ENCODE measurements at places on chromosomes 16 and 17.
A peak's percentile ranks its signal among the peaks of the same experiment; 100 is the strongest.

GRCh38 chr17:80457236-80457856 is 19.1 kb downstream of the NPTX1 start:
- no peak for DNase-seq

- no peak for DNase-seq
Measured at GRCh38 chr17:21360048-21360447, 16.1 kb upstream of the KCNJ12 start.

GRCh38 chr16:57620335-57621231 is 7.8 kb upstream of the ADGRG1 start:
- no peak for DNase-seq

GRCh38 chr16:79379095-79379494 is 221.4 kb downstream of the MAF start:
- DNase-seq = no peak

GRCh38 chr17:66727634-66728570 is 107.0 kb upstream of the CACNG5 start:
- no peak for DNase-seq

GRCh38 chr17:37177254-37177870 is 198.4 kb upstream of the C17orf78 start:
- DNase-seq = no peak

GRCh38 chr17:47902039-47902744 is 6.2 kb downstream of the SP2 start:
- no peak for DNase-seq

DNA sequence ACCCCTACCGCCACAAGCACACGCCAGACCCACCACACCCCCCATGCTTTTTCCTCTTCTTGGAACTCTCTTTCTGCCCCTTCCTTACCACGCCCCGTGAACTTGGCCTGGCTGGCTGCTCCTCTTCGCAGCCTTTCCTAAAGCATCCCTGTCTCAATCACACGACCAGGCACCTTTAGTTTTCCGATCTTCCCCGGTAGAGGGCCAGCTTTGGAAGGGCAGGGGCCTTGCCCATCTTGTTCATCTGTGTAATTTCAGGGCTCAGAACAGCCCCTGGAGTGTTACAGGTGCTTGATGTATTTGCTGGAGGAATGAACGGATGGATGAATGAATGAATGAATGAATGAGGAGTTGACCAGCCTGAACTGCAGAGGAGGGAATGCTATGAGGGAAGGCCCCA is 3.7 kb downstream of the SPPL2C start:
- no peak for DNase-seq

DNA sequence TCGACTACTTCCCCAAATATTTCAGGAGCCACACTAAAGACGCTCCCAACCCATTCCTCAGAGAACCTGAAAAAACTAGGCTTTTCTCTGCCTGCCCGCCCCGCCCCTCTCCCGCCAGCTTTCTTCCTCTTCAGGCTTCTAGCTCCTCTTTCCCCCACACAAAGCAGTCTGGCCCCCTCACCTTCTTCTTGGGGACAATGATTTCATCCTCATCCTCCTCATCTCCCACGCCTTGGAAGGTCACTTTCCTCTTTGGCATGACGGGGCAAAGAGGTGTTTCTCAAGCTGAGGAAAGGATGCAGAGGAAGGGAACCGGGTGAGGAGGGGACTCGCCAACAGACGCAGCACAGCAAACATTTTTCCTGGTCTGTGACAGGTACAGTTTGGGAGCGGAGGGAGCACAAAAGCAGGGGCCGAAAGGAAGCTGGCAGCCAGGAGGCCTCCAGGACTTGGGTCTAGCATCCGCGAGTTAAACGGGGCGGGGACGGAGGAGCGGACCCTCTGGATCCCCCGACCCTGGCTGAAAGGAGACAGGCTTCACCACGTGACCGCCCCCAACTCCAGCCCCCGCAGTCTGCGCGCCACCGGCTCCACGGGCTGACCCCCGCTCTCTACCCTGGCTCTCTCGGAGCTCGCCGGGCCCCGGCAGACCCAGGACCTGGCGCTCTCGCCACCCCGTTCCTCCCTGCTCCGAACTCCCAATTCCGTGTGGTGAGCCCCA is 525 bp downstream of the CD2BP2 start:
- DNase-seq = no peak

GRCh38 chr17:6567528-6568183 is 11.3 kb upstream of the PITPNM3 start:
- no peak for DNase-seq

GRCh38 chr16:66324815-66325515 is 41.5 kb upstream of the CDH5 start:
- no peak for DNase-seq

GRCh38 chr16:8950580-8951077 is 13.1 kb downstream of the USP7 start:
- DNase-seq = no peak

GRCh38 chr16:55264949-55265348 is 59.1 kb upstream of the IRX6 start:
- DNase-seq = no peak

DNA sequence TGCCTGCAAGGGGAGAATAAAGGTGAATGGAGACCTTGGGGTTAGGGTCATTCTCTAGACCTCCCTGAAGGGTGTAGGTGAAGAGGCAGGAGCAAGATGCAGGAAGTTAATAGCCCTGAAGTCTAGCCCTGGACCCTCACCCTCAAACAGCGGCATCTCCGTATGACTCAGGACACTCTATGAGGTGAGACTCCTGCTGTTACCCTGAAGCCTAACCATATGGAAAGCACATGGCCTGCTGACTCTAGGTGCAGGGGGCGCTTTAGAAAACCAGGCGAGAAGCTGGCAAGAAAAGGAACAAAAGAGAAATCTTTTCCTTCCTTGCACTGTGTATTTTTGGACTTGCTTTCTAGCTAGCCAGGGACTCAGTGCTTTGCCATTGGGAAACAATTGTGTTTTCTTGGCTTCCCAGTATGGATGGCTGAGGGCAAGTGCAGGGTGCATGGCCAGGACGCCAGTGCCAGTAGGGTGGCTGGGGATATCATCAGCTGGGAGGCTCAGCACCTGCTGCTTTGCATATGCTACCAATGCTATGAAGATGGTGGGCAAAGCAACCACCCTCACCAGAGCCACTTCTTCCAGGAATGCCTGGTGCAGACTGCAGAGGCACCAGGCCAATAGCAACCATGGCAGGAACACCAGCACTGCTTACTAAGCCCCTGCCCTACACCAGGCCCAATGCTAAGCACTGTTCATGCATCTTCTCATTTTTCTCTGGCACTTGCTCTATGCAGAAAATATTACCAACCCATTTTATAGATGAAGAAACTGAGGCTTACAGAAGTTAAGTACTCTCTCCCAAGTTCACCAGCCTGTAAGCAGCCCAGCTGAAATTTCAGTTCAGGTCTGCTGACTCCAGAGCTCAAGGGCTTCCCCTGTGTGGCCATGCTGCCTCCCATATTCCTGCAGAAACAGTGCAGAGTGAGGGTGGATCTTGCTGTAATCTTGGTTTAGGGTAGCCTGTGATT is 425.1 kb downstream of the SLC39A11 start:
- no peak for DNase-seq

- DNase-seq = peak; percentile 4
Measured at GRCh38 chr17:64218066-64218465, 45.0 kb downstream of the TEX2 start.

- no peak for DNase-seq
Measured at GRCh38 chr17:17751489-17752088, 70.3 kb downstream of the RAI1 start.

GRCh38 chr17:5911919-5912318 is 158.3 kb upstream of the WSCD1 start:
- DNase-seq = no peak

GRCh38 chr17:18961634-18962493 is 9.9 kb downstream of the SLC5A10 start:
- no peak for DNase-seq

- DNase-seq = no peak
Measured at GRCh38 chr16:83004868-83005652, 378.3 kb downstream of the CDH13 start.

GRCh38 chr17:29617481-29618271 is 5.0 kb downstream of the CORO6 start:
- DNase-seq = peak; percentile 71

- peak; percentile 60 for DNase-seq
Measured at GRCh38 chr17:980406-981291, 1.1 kb upstream of the NXN start.

DNA sequence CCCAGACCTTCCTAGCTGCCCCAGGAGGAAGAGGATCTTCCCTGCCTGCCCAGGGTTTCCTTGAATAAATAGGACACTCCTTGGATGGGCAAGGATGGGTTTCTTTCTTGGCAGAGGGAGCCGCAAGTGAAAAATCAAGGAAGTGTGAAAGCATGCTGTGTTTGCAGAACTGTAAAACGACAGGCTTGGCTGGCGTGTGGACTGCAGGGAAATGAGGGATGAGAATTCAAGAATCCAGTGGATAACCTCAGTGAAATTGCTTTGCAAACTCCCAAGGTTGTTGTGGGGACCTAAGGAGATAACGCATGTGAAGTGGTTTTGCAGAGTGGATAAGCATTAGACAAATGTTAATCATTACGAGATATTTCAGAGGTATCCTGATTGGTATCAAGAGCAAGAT is 20.4 kb downstream of the GPR139 start:
- DNase-seq = no peak

GRCh38 chr16:67666559-67667452 is at the start of the genes C16orf86 and ENKD1:
TSS of gene C16orf86 (plus strand) at chr16:67666814. CDS start at chr16:67666971, 157 bp downstream.
TSS of gene ENKD1 (minus strand) at chr16:67666750. CDS start at chr16:67666442, 308 bp downstream.
- peak; percentile 56 for DNase-seq

GRCh38 chr16:10138881-10139280 is 43.3 kb downstream of the GRIN2A start:
- DNase-seq = no peak

DNA sequence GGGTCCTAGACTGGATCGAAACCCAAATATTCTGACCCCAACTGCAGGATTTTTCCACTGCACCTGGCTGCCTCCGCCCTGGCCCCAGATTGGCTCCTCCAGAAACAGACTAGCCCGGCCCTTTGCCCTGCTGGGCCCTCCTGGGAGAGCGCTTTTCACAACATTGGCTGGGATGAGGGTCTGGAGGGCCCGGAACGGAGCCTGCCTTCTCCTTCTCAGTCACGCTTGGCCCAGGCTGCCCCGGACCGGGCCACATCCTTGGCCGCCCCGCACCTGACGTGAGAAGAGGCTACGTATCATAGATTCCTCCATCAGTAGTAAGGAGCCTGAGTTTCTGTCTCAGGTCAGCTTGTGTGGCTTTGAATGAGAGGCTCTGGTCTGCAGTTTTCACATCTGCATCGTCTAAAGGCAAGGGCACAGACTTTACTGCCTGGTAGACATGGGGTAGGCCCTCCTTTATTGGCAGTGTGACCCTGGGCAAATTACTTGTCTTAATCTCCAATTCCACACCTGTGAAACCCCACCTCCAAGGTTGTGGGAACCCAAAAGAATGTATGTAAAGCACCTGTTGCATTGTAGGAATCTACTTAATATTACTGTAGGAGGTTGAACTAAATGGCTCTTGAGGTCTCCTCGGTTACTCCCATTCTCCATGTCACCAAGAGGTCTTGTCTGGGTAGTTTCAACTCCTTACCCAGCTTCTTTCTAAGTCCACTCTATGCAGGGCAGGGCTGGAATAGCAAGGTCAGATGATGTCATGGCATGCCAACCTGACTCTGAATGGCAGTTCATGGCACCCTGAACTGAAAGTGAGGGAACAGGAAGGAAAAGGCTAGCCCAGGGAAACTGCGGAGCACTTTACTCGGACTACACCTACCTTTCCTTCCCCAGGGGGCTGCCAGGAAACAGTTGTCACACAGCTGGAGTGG is 661 bp downstream of the LRRC3C start:
- no peak for DNase-seq

GRCh38 chr17:32551186-32551955 is 64.6 kb downstream of the CDK5R1 start:
- DNase-seq = no peak

- no peak for DNase-seq
Measured at GRCh38 chr16:25157271-25157875, 45.8 kb downstream of the LCMT1 start.

DNA sequence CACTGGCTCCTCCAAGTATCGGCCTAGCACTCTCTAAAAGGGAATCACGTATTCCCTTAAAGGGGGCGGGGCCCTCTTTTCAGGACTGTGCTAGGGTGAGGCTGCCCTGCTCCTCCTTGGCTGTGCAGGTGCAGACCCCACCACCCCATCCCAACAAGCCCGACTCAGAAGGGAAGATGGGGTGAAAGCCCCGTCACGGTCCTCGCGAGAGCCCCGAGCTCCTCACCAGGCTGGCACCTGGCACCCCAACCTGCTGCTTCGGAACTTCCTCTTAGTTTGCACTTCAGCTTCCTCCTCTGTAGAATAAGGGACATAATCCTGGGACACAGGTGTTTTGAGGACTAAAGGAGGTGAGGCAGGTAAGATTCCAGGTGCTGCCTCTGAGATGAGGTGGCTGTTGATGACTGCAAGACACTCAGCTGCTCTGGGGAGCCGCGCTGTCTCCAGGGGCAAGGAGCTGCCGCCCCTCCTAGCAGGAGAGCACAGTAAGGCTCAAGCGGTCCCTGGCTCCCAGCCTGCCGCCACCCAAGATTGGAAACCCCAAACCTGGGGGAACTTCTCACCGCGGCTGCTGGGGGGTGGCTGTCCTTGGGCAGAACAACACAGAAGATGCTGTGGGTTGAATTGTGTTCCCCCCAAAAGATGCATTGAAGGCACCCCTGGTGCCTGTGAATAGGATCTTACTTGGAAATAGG is 88.8 kb downstream of the MGAT5B start:
- DNase-seq = no peak

DNA sequence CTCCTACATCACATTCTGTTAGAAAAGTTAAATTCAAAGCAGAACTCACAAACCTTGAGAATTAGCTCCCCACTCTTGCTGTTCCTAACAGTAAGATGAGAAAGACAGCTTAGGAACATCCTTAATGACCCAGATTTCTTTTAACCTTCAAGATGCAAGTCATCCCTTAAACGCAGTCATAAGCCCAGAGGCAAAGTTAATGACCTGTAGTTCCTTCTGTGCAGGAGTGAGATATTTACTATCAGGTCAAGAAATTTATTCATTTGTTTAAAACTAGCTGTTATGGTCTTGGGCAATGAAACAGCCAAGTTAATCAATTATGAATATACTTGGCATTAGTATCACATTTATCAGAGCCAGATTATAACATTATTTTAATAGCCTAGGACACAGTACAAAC is 37.1 kb downstream of the NXPH3 start:
- no peak for DNase-seq

DNA sequence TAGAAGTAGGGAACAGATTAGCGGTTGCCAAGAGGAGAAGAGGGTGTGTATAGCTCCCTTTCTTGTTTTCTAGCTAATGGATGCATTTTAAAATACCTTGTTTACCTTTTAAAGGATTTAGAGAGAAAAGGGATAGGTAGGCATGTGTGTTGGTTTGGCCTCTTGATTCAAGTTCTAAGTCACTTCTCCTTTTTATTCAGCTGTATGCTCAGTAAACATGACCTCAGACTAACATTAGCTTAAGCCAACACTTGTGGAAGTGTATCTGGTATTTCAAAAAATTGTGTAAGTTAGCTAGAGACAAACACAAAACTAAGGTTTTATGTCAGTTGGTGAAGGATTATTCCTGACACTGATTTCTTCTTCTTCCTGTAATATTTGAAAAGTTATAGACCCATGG is 204.1 kb upstream of the NOG start:
- no peak for DNase-seq

Measured in activated naive CD8-positive, alpha-beta T cell treated with anti-CD3 and anti-CD28 coated beads, Interleukin-2, amount 50 U/mL, for 16 hours (primary cell).